ENCODE measurements at places on chromosomes 1 and 21.

DNA sequence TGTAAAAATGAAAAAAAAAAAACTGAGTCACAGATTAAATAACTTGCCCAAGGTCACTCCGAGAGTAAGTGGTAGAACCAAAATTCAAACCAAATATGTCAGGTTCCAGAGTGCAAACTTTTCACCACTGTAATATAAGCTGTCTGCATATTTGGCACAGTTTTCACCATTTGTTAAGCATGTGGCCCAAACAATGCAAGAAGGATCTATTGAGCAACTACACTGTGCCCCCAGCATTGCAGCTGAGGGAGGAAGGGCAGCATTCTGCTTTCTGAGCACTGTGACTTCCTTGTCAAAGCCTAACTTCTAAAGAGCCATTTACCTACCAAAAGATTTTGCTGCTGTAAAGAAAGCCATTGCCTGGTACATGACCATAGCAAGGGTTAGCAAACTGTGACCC lies 133.4 kb downstream of the SYT2 start:
- no peak for DNase-seq

DNA sequence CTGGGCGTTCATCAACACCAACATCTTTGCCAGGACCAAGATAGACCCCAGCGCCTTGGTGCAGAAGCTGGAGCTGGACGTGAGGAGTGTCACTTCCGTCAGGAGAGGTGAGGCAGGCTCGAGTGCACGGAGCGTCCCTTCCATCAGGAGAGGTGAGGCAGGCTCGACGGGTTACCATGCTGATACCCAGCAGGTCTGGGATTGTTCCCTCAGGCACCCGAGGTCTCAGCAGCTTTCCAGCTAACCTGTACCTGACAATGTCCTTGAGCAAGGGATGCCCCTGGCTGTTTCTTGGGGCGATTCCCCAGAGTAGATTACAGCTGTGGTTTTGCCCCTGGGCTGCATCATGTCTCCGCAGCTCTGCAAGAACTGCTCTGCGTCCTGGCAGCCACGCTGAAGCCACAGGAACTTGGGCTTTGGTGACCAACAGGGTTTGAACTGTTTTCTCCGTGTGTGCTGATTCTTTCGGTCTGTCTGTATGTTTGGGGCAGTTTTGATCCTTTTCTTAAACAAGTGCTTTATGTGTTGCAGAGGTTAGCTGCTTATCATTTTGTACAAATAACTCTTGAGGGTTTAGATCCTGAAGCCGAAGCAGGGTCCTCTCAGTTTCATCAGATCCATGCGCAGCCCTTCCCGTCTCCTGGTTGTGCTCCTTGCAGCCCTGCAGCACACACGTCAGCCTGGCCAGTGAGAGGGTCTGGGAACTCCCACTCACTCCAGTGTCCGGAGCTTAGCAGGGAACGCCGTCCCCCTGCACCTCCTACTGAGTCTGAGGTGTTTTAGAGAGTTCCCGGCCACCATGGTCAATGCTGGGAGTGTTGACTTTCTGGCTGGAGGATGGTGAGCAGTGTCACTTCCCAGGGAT lies 4.1 kb downstream of the SLX9 start:
- DNase-seq: no peak

- no peak for DNase-seq
Measured at GRCh38 chr1:76627901-76628300, 239.4 kb upstream of the ST6GALNAC5 start.

DNA sequence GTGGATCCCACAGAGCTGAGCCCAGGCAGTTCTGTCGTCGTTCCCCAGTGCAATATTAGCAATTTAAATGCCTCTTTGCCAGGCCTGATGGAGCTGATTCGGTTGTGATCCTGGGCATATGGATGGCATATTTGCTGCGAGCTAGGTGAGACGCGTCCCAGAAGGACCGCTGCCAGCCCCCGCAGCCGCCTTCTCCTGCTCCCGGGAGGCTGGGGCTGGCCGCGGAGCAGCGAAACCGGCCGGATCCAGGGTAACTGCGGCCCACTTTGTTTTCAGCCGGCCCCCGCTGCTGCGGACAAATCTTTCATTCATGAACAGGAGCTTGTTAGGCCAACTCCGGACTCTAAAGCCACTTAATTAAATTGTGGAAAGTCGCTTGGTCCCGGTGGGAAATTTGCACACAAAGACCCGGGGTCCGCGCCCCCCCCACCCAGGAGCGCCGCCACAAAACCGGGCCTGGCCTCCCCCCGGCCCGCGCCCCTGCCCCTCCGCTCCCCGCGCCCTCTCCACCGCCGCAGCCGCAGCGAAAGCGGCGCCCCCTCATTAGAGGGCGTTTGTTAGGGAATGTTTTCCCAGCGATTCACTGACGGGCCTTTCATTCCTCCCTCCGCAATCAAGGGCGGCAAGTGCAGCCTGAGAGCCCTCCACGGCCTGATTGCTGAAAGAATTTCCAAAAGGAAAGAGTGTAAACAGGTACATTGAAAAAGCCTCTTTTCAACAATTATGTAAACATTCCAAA lies 383.3 kb downstream of the RRAGC start:
- no peak for DNase-seq

DNA sequence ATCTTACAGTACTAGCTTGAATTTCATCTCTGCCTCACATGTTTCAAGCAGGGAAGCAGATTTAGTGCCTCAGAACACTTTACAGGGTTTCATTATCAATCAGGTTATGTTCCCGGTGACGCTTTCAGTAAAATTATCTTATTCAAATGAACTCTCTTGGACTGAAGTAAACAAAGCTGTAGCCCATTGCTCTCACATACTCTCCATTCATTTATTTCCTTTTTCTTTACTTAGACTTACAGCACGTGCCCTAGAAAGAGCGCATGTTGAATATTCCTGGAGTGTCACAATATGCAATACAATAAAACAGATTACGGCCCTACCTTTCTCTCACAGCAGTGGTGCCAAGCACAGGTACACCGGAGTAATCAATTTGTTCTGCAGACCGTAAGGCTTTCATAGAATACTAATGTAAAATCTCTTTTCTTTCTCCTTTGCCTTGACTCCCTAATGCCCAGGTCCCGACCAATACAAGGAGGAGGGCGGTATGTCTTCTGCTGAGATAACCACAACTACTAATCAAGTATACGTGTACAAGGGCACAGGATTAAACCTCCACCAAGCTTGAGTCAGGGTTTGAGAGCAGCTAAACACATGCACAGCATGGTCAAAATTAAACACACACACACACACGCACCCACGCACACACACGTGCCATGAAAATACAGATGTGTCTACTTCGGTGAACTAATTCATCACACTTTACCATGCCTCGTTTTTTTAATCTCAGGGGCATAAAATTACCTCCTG lies 62.8 kb downstream of the NRIP1 start:
- no peak for DNase-seq

- peak; percentile 25 for DNase-seq
Measured at GRCh38 chr1:69707103-69707502, 139.4 kb downstream of the LRRC7 start.

DNA sequence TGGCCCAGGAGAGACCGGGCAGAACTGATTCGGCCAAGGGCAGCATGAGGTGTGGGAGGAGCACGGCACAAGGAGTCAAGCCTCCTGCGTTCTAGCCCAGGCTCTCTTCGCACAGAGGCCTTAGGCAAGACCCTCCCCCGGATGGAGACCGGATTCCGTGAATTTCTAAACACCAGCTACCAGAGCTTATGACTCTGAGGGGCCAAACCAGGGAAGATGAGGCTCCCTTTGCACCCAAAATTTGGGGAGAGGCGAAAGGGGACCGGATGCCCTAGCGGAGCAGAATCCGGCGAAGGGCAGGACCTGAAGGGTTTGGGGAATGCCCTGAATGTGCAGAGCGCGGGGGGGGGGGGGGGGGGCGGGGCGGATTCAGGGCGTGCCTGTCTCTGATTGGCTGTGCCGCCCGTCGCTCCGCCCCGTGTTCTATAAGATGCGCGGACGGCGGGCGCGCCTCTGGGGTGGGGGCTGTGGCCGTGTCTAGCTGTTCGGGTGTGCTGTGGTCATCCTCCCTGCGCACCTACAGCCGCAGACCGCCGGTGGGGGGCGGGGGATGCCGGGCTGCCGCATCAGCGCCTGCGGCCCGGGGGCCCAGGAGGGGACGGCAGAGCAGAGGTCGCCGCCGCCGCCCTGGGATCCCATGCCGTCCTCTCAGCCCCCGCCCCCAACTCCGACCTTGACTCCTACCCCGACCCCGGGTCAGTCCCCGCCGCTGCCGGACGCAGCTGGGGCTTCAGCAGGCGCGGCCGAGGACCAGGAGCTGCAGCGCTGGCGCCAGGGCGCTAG lies at the start of gene TRNP1:
TSS of gene TRNP1 (plus strand) at position 456 of the 783 bp plus-strand sequence. CDS start at position 551, 95 bp downstream.
- DNase-seq: peak; percentile 63

All from NCI-H524 (cell line).